ENCODE measurements at places on chromosomes 12 and 14. TPM values are rescaled to one million over a fixed set of nuclear protein-coding genes. Genes with fewer than 3 reads are reported as not detected.

The SMCO2 gene
- total RNA-seq = 0.38 TPM

The STAC3 gene
- total RNA-seq = 4.5 TPM

The ARMH4 gene
- total RNA-seq = not detected

The BIN2 gene
- 214 TPM for total RNA-seq

The CMA1 gene
- not detected for total RNA-seq

The IL26 gene
- total RNA-seq = 3.3 TPM

- no peaks in the 10 kb centered on the region for H3K36me3 ChIP-seq
- H3K4me1 ChIP-seq = peaks cover 1% of the 10 kb centered on the region
- H3K4me3 ChIP-seq = no peak overlapping the region
Measured at GRCh38 chr14:32702562-32702961, 236.1 kb upstream of the NPAS3 start.

DNA sequence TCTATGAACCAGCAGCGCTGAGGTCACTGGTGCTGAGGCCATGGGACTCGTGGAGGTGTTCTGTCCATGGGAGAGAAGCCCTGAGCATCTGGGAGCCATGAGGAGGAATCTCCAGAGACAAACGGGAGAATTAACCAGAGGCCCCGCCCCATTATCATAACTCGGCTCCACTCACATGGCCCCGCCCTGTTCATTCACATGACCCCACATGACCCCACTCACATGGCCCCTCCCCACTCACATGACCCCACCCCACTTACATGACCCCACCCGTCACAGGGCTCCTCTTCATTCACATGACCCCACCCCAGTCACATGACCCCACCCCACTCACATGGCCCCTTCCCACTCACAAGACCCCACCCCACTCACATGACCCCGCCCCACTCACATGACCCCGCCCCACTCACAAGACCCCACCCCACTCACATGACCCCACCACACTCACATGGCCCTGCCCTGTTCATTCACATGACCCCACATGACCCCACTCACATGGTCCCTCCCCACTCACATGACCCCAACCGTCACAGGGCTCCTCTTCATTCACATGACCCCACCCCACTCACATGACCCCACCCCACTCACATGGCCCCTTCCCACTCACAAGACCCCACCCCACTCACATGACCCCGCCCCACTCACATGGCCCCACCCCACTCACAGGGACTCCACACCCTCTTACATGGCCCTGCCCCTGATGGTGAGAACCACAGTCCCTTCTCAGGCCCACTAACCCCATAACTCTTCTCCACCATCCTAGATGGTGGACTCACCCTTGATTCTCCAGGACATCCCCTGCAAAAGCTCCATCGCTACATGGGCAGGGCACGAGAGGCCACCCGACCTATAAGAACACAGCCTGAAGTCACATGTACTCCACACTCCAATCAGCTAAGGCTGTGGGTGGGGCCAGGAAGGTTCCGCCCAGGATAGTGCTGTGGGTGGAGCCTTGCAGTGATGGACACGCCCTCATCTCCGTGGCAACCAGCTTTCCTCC is 151.1 kb upstream of the SFSWAP start:
- no peaks in the 10 kb centered on the region for H3K4me1 ChIP-seq
- H3K4me3 ChIP-seq = no peak overlapping the region
- H3K27me3 ChIP-seq = no peaks in the 10 kb centered on the region

GRCh38 chr12:132529906-132530305 is 40.0 kb downstream of the FBRSL1 start:
- H3K27me3 ChIP-seq = no peaks in the 10 kb centered on the region
- DNase-seq = no peak
- H3K36me3 ChIP-seq = no peaks in the 10 kb centered on the region
- no peaks in the 10 kb centered on the region for H3K4me1 ChIP-seq

GRCh38 chr14:75222208-75222701 is 45.8 kb upstream of the TMED10 start:
- DNase-seq = no peak
- no peak overlapping the region for H3K27ac ChIP-seq
- no peaks in the 10 kb centered on the region for H3K36me3 ChIP-seq
- peaks cover 8% of the 10 kb centered on the region for H3K4me1 ChIP-seq
- no peak overlapping the region for H3K4me3 ChIP-seq

GRCh38 chr12:118022728-118023109 is 6.2 kb downstream of the RFC5 start:
- no peaks in the 10 kb centered on the region for H3K27me3 ChIP-seq
- H3K4me1 ChIP-seq = peaks cover 19% of the 10 kb centered on the region
- H3K4me3 ChIP-seq = no peak overlapping the region
- H3K27ac ChIP-seq = no peak overlapping the region

DNA sequence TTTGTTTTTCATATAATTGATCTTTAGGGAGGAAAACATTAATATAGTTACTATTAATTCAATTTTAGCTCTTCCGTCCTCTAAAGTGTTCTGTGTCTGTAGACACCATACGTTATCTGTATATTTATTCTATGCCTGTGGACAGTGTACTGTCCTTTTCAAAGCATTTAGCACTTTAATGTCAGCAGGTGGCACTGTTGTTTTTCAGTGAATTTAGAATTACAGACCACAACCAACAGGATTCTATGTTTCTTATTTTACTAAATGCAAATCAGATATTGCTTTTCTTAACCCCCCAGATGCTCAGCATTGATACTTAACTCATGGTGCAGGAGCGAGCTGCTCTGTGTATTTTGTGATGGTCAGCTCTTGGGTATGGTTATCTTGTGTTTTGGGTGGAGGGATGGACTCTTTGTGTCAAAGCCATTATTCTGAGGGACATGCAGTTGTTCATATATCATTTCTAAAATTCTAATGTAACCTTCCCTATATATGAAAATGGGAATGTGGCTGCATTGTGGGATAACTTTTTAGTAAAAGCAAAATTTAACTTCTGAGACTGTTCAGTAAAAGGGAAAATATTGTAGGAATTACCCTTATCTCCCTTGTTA is 65.2 kb downstream of the PAPOLA start:
- no peaks in the 10 kb centered on the region for H3K4me1 ChIP-seq
- H3K36me3 ChIP-seq = peaks cover 34% of the 10 kb centered on the region
- no peaks in the 10 kb centered on the region for H3K27me3 ChIP-seq
- DNase-seq = no peak

DNA sequence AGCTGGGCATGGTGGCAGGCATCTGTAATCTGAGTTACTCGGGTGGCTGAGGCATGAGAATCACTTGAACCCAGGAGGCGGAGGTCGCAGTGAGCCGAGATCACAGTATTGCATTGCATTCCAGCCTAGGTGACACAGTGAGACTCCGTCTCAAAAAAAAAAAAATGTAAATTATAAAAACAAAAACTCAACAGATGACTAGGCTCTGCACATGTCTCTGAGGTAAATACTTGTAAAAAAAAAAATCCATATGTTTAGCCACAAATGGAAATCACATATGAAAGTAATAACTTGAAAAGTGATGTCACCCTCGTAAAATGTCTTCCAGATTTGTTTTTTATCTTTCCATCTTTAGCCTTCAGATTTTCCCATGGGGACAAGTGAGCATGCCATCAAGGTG is 85.0 kb downstream of the KICS2 start:
- no peaks in the 10 kb centered on the region for H3K36me3 ChIP-seq
- no peak overlapping the region for H3K4me3 ChIP-seq
- no peaks in the 10 kb centered on the region for H3K4me1 ChIP-seq
- H3K27me3 ChIP-seq = no peaks in the 10 kb centered on the region

GRCh38 chr12:17030338-17030737 is 424.4 kb upstream of the LMO3 start:
- no peaks in the 10 kb centered on the region for H3K4me1 ChIP-seq
- no peaks in the 10 kb centered on the region for H3K36me3 ChIP-seq
- DNase-seq = no peak
- no peak overlapping the region for H3K4me3 ChIP-seq
- H3K27ac ChIP-seq = no peak overlapping the region

DNA sequence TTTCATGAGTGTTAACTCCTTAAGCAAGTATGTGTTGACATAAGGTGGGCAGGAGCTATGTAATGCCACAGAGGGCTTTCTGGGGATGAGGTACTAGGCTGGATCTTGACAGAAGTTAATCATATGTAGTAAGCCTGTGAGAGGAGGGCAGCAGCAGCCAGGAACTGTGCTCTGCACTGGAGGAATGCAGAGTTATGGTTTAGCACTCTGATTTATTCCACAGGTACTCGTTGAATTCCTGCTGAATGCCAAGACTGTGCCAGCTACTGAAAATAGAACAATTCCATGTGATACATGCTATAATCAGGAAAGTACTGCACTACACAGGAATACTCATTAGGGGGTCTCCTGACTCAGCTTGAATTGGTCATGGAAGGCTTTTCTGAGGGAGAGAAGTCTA is 58.7 kb downstream of the SUSD6 start:
- H3K36me3 ChIP-seq = peaks cover 54% of the 10 kb centered on the region
- no peaks in the 10 kb centered on the region for H3K27me3 ChIP-seq
- no peak overlapping the region for H3K27ac ChIP-seq
- no peak for DNase-seq
- H3K4me1 ChIP-seq = peaks cover 93% of the 10 kb centered on the region
- no peak overlapping the region for H3K4me3 ChIP-seq

DNA sequence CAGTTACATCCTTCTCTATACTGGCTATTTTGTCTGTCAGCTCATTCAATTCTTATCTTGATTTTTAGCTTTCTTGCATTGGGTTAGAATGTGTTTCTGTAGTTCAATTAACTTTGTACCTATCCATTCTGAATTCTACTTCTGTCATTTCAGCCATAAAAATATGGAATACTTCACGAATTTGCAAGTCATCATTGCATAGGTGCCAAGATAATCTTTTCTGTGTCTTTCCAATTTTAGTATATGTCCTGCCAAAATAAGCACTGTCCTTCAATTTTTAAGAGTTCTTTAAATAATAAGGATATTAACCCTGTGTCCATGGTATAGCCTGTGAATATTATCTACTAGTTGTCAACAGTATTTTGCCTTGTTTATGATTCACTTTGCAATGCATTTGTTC is 665.7 kb upstream of the MDGA2 start:
- DNase-seq = no peak
- H3K36me3 ChIP-seq = no peaks in the 10 kb centered on the region
- H3K4me3 ChIP-seq = no peak overlapping the region
- no peak overlapping the region for H3K27ac ChIP-seq
- H3K4me1 ChIP-seq = no peaks in the 10 kb centered on the region
- no peaks in the 10 kb centered on the region for H3K27me3 ChIP-seq

DNA sequence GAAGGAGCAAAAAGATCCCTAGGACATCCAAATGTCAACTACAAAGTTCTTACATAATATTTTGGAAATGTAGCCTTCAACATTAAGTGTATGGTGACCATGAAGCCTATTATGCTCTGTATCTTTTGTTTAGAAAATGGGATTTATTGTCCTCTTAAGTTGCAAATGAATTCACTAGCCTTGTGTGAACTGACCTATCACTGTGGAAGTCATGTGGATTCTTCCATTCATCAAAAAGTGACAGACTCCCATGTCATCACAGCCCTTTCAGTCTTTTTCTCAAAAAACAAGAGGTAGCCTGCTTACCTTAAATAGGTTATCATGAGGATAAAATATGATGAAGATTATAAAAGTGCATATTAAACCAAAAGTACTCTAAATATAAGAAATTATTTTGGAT is 179.9 kb downstream of the GRIP1 start:
- no peak for DNase-seq
- no peak overlapping the region for H3K27ac ChIP-seq
- H3K27me3 ChIP-seq = peaks cover 2% of the 10 kb centered on the region
- H3K4me3 ChIP-seq = no peak overlapping the region
- no peaks in the 10 kb centered on the region for H3K36me3 ChIP-seq
- no peaks in the 10 kb centered on the region for H3K4me1 ChIP-seq
